ENCODE measurements at places on chromosomes 1 and 21.

DNA sequence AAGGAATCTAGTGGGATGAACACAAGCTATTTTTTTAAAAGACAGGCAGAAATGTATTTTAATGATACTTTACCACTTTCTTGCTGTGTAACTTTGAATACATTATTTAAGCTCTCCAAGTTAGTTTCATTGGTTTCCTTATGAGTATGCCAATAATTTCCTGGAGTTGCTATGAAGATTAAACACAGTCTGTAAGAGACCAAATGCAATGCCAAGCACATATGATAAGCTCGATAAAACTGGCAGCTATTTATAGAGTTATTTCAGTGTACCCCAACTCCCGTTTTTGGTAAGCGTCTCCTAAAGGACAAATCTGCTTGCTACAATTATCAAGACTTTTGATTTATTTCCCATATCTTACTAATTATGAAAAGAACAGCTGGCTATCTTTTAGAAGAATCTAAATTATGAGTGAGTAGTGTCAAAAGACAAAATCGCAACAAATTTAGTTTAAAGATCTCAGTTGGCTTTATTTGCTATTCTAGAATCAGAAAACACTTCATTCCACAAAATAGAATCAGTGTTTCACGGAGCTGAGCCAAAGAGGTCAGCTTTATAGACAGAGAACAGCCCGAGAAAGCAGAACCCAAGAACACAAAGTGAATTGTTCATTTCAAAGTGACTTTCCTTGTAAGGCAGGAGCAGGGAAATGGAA is 7.2 kb upstream of the MAP10 start:
- DNase-seq = no peak

- DNase-seq = no peak
These were observed 15.8 kb upstream of the C8A start for GRCh38 chr1:56838759-56839158.

DNA sequence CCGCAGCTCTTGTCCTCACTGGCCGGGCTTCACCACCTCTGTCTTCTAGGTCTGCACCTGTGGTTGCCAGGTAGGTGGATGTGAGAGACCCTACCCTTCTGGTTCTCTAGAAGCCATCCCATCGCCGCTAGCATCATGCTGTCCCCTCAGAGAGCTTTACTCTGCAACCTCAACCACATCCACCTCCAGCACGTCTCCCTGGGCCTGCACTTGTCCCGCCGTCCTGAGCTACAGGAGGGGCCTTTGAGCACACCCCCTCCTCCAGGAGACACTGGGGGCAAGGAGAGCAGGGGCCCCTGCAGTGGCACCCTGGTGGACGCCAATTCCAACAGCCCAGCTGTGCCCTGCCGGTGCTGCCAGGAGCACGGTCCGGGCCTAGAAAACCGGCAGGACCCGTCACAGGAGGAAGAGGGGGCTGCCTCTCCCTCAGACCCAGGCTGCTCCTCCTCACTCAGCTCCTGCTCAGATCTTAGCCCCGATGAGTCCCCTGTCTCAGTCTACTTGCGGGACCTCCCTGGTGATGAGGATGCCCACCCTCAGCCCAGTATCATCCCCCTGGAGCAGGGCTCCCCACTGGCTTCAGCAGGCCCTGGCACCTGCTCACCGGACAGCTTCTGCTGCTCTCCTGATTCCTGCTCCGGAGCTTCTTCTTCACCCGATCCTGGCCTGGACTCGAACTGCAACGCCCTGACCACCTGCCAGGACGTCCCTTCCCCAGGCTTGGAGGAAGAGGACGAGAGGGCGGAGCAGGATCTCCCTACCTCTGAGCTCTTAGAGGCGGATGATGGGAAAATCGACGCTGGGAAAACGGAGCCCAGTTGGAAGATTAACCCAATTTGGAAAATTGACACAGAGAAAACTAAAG is 1.2 kb downstream of the RUSC1 start:
- peak; percentile 3 for DNase-seq

DNA sequence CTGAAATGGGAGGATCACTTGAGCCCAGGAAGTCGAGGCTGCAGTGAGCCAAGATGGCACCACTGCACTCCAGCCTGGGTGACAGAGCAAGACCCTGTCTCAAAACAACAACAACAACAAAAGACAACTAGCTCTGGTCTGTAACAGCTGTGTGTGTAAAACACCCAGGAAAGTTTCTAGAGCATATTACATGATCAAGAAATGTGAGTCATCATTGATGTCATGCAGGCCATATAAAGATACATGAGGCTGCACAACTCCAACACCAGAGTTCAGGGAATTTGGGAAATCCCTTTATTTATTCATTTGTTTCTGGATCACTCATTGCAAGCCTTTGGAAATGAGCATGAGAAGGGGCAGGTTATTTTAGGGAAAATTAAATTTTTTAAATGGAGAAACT is 50.3 kb upstream of the CTPS1 start:
- no peak for DNase-seq

GRCh38 chr1:197671140-197671539 is 104.1 kb downstream of the DENND1B start:
- DNase-seq = no peak

GRCh38 chr1:162380061-162380846 is 1.3 kb upstream of the C1orf226 start:
- DNase-seq = no peak

DNA sequence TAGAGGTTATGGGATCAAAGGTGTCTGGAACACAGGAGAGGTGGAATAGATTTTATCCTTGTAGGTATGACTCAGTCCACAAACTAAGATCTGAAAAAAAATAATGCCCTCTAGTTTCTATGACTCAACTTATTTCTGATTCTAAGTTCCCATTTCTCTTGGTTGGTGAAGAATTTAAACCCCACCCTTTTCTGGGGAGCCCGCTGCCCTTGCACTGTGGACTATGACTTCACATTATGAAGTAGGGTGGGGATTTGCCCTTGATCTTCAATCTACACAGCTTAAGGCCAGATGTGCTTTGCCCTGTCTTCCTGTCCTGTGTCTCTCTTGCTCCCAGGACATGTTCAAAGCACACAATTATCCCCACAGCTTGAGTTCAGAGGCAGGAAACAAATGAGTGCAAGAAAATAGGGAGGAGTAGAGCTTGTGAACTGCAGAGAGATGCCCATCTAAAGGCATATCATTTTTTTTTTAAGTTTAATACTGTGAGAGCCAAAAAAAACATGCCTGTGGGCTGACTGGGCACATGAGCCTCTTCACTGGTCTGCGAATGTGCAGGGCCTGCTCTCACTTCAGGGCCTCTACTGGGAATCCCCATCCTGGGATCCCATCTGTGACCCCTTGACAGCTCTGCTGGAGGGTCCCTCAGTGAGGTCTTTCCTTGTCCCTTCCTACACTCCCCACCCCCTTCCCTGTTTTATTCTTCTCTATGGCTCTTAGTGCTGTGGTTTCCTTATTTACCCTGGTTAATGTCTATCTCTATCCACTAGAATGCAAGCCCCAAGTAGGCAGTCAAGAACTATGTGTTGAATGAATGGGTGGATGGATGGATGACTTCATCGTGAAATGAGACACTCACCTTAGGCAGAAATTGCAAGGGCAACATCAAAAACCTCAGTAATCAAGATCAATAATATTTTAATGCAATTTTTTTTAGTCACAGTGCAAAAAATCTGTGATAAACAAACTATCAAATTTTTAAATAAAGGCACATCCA is 61.5 kb downstream of the CD58 start:
- no peak for DNase-seq

DNA sequence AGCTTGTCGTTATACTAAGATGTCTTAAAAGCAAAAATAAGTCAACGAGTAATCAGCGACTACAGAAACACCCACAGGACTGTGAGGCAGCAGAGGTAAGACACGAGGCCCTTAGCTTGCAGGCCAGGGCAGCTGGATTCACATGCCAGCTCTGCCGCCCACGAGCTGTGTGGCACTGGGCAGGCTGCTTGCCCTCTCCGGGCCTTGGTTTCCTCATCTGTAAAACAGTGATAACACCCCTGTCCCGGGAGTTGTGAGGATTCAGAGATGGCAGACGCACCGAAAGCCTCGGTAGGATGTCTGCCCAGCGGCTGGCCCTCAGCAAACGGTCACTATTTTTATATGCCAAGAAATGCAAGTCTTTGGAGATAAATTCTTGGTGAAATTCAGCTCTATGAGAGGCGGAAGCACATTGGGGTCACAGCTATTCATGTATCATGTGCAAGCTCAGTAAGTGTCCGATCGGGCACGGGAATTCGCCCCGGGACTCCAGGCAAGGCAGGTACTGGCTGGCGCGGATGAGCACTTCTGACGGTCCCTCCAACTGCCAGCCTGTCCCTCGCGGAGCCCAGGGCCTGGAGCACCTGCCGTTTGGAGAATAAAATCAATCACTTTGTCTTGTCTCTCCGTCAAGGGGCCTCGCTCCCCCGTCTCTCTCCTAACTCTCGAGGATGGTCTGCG is 1.1 kb downstream of the C2CD2 start:
- peak; percentile 33 for DNase-seq

DNA sequence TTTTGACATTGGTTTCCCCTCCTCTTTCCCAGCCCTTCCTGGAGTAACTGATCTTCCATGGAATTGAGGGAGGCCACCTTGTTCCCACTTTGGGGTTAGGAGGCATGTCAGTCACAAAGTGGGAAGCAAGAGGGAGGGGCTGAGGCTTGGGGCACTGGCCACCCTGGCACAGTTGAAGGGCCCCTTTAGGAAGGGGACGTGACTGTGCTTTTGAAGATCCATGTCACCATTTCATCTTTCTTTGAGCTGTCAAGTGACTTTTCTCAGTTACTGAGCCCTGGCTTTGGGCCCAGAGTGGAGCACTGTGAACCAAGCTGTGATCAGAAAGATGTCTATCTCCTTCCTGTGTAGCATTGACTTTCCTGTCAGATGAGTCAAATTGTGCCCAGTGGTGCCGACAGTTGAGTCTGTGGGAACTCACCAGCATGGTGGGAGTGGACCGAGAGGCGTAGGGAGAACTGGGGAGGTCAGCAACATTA is 38.5 kb upstream of the TDRD10 start:
- no peak for DNase-seq

DNA sequence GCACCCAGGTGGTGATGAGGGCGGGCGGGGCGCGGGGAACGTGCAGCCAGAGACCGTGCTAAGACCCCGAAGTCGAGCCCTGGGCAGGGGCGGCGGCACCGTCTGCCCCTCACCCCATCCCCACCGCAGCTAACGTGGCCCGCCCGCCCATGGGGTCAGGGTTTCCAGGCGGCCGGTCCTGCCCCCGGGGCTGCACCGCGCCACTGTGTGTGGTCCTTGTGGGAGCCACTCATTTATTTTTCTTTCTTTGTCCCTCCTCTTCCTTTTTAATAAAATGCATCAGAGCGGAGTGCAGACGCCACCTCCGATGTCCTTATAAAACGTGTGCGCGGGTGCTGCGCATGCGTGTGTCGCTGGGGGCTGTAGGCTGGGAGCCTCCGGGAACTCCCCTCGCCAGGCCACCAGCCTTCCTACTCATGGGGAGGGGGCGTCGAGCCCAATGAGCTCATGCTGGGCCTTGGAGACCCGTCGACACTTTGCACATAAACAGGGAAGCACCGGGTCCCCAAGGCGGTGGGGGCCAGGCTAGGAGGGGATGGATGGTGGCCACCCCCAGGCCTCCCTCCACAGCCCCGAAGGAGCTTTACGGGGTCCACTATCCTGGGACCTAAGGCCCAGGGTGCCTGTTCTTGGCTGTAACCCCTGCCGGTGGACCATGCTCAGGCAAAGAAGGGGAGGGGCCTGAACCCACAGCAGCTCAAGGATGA is 59.9 kb downstream of the WNT9A start:
- peak; percentile 62 for DNase-seq

GRCh38 chr1:47911424-47911823 is 85.8 kb downstream of the TRABD2B start:
- no peak for DNase-seq

DNA sequence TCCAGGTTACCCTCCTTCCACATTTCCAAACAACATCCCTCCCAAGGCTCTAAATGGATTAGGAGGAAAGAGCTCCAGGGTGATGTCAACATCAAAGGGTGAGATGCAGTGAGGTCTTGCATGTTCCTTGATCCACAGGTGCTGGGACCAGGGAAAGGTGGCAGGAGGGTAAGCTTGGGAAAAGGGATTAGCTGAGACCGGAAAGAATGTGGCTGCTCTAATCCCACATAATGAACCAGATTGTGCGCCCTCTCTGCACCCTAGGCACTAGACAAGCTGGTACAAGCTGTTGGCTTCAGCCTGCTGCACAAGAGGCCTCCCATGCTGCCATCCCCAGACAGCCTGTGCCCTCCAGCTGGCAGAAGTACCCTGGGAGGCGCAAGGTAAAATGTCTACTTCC is 34.9 kb downstream of the PLXNA2 start:
- peak; percentile 60 for DNase-seq
